ENCODE measurements at places on chromosomes 11 and 22.

DNA sequence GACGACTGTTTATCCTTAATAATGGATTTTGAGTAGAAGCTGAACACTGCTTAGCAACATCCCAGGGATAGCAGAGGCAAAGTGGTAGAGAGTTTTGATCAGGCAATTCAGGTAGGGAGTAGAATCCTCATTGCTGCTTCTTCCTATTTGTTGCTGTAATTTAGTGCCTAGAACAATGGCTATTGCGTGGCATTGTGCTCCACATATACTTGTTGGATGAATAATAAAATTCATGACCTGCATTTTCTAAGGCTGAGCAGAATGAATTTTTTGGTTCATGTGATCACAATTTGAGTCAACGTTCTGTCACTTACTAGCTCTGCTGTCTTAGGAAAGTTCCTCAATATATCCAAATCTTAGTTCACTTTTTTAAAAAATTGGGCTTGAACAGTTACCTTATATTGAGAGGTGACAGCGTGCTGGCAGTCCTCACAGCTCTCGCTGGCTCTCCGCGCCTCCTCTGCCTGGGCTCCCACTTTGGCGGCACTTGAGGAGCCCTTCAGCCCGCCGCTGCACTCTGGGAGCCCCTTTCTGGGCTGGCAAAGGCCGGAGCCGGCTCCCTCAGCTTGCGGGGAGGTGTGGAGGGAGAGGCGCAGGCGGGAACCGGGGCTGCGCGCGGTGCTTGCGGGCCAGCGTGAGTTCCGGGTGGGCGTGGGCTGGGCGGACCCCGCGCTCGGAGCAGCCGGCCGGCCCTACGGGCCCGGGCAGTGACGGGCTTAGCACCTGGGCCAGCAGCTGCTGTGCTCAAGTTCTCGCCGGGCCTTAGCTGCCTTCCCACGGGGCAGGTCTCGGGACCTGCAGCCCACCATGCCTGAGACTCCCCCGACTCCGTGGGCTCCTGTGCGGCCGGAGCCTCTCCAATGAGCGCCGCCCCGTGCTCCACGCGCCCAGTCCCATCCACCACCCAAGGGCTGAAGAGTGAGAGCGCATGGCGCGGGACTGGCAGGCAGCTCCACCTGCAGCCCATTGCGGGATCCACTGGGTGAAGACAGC, 350.6 kb downstream of the ETS1 start:
- DNase-seq: no peak

DNA sequence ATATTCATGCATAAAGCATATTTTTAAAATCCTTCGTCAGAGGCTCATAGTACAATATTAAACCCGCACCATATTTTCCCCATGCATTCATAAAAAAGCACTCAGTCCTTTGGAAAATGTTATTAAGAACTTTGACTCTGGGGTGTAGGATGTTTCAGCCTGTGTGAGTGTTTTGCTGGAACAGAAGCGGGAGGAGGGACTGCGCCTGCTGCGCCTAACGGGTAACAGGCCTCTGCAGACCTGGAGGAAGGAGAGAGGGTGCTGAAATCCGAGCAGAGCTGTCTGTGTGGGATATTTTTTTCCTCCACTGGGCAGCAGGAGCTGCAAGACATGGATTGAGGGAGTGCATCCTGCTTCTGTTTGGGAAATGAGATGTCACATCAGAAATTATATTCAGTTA, 483.0 kb downstream of the BRD1 start:
- DNase-seq: no peak

DNA sequence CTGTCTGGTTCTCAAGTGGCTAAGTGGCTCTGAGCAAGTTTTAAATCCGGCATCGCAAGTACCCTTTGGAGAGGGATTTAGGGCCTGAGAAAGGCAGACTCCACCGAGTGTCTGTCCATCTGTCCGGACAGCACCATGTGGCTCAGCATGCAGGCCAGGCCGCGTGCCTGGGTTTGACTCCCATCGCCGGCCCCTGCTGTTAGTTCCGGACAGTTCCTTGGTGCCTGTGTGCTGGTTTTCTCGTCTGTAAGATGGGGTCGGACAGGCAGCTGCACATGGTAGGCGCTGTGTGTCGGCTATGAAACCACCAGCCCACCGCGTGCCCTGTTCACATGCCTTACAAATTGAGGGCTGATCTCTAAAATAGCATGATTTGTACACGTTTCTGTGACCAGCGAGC, 31.0 kb downstream of the NUP50 start:
- DNase-seq: no peak

GRCh38 chr11:131884461-131885073, 514.2 kb downstream of the NTM start:
- no peak for DNase-seq

GRCh38 chr11:117796872-117797529, at the start of gene DSCAML1:
Gene DSCAML1, minus strand, starts transcription at chr11:117797216. Its CDS starts 137 bp downstream, at chr11:117797079.
- no peak for DNase-seq

DNA sequence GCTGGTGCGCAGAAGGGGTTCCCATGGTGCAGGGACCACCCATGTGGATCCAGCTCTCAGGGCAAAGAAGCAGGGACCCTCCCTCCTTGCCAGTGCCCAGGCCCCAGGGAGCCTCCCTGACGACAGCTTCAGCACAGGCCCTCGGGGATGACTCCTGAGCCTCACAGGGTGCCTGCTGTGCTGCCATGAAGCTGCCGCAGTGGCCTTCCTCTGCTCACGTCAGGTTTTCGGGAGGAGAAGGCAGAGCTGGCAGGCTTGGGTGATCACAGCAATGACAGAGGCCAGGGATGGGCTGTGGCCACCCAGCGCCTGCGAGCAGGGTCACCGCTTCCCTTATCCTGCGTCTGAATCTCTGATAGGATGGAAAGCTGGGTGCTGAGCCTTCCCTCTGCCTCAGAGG, 276.2 kb downstream of the BRD1 start:
- no peak for DNase-seq

GRCh38 chr11:67483831-67484665, 1.2 kb downstream of the AIP start:
- no peak for DNase-seq

DNA sequence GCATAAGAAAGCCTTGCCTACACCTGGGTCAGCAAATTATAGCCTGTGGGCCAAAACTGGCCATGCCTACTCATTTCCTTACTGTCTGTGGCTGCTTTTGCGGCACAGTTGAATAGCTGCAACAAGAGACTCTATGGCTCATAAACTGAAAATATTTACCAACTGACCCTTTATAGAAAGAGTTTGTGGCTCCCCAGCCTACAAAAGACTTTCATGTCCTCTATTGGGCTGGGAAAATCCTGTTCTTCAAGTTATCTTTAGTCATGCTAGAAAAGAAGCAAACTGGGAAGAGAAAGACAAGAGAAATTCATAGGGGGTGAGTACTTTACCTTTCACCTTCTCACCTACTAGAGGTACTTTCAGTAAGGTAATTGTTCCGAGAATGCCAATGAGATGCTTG, 175.1 kb downstream of the SWAP70 start:
- no peak for DNase-seq

- no peak for DNase-seq
Measured at GRCh38 chr22:37018086-37018814, 997 bp downstream of the TST start.

- no peak for DNase-seq
Measured at GRCh38 chr11:61850687-61851086, 22.6 kb downstream of the FADS2 start.

DNA sequence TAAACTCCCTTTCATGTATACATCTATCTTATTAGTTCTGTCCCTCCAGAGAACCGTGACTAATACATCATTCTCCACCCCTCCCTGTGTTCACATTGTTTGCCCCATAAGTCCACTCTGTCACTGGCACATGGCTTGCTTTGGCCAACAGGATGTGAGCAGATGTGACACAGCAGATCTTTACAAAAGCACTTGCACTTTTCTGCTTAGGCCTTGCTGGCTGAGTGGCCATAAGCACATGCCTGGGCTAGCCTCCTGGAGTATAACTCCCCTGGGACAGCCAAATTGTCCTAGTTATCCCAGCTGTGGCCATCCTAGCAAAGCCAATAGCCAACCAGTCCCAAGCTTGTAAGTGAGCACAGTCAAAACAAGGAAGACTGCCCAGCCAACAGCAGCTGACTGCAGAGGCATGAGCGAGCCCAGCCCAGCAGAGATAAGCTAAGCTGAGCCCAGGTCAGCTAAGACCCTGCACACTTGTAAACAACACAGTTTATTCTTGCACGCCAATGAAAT, 9.7 kb upstream of the RCN1 start:
- no peak for DNase-seq

DNA sequence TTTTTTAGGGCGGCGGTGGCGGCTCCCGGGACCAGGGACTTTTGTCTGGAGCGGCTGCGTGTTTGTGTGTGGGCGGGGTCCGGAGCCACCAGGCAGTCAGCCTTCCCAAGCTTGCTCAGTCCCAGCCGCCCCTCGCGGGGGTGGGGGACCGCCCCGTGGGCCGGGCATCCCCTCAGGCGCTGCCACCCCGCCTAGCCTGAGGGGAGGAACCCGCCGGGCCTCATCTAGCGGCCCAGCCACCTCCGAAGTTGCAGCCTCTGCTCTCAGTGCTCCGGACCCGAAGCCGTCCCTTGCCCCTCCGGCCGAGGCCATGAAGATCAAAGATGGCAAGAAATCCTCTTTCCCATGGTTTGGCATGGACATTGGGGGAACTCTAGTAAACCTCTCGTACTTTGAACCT, 235.2 kb downstream of the OR4C45 start:
- no peak for DNase-seq

DNA sequence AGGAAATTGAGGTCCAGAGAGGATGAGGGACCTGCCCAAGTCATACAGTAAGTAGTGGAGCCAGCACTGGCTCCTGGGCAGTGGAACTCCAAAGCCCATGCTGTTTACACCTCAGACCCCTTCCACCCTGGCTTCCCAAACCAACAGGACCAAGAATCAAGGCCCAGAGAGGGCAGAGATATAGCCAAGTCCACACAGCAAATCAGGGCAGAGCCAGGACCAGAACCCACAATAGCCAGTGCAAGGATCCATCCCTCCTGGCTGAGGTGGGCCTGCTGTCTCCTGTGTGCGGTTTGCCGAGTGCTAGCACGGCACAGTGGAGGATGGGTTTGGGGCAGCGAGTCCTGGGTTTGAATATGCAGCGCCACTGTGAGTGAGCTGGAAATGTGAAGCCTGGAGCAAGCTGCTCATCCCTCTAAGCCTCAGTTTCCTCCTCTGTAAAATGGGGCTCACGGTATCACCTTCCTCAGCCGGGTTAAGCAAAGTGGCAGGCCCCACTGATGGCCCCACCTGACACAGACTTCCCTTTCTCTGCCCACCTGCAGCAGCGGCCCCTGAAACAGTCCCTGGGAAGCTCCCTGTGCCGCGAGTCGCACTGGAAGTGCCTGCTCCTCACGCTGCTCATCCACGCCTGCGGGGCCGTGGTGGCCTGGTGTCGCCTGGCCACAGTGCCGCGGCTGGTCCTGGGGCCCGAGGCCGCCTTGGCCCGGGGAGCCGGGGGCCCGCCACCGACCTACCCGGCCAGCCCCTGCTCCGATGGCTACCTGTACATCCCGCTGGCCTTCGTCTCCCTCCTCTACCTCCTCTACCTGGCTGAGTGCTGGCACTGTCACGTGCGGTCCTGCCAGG, 2.3 kb downstream of the TMEM151A start:
- no peak for DNase-seq

DNA sequence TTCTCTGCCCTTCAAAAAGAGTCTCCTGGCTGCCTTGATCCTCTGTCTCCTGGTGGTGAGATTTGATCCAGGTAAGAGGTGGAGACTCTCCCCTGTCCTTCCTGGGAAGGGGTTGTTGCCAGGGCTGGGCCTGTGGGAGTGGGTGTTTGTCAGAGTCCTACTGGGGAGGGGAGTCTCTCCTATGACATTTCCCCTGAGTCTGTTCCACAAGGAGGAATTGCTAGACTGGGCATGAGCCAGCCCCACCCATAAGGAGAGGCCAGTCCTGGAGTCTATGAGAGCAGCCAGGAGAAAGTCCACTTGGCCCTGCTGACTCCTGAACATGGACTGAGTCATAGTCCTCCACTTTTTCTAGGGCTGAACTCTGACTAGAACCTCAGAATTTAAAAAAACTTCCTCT, 7.4 kb downstream of the PEX26 start:
- no peak for DNase-seq

DNA sequence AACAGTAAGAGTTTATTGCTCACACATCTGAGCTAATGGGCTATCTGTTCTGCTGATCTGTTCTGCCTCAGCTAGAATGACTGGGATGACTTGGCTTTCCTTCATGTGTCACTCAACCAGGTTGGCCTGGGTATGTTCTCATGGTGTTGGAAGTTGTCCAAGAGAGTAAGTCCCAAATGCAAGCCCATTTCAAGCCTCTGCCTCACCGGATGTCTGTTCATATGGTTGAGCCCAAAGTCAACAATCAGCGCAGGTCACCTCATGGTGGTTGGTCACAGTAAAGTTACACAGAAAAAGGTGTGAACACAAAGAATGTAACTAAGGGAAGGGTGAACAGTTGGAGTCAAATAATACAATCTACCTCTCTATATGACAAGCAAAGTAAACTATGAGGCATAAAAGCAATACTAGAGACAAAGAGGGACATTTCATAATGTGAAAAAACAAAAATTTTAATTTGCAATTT, 1.9 kb downstream of the GDPD4 start:
- DNase-seq: no peak

- no peak for DNase-seq
Measured at GRCh38 chr22:24214467-24215285, 30.2 kb downstream of the GGT5 start.

- no peak for DNase-seq
Measured at GRCh38 chr11:128859563-128860441, 7.3 kb downstream of the KCNJ1 start.

DNA sequence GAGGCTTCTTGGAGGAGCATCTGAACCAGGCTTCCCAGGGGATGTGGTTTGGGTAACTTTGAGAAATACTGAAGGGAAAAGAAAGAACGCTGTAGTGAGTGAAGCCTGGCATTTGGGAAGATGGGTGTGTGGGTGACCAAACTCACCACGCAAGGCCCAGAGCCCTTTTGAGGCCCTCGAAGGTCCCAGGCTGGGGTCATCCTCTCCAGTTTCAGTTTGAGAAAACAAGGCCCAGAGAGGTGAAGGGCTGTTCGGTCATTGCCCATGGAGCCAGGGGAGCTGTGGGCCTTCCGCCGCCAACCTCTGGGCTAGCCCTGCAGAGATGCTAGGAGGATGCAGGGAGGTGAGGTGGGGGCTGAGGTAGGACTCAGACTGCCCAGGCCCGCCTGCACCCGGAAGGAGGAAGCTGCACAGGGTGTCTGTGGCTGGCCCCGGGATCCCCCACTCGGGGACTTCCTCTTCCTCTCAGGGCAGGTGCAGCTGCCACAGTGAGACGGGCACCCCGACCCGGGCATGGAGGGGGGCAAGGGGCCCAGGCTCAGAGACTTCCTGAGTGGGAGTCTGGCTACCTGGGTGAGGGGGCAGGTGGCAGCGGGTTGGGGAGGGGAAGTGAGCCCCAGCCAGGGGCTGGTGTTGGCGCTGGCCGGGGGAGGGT, at the start of gene CCDC88B:
Gene CCDC88B, plus strand, starts transcription at position 451 of the 655 bp plus-strand sequence. Its CDS starts 63 bp downstream, at position 514.
- DNase-seq: no peak

Data from NCI-H748 treated with DMSO at 0.1 percent for 48 hours (cell line).